ENCODE measurements at places on chromosomes 5 and 9. TPM values are rescaled to one million over a fixed set of nuclear protein-coding genes. Genes with fewer than 3 reads are reported as not detected.

Gene NXNL2
- 5.3 TPM for total RNA-seq

Gene RASEF
- total RNA-seq: 0.05 TPM

Gene TRIM32
- 75.7 TPM for total RNA-seq

GRCh38 chr5:181199881-181200638 is 4.9 kb downstream of the TRIM7 start:
- DNase-seq: no peak
- no peak overlapping the region for H3K4me3 ChIP-seq
- no peak overlapping the region for H3K27ac ChIP-seq
- H3K4me1 ChIP-seq: peaks cover 13% of the 10 kb centered on the region

Gene COL23A1
- not detected for total RNA-seq

Gene MYO10
- 123 TPM for total RNA-seq

Gene FOXI1
- not detected for total RNA-seq

- H3K27me3 ChIP-seq: no peaks in the 10 kb centered on the region
- H3K4me1 ChIP-seq: no peaks in the 10 kb centered on the region
- peak overlapping the region; percentile 32 for H3K4me3 ChIP-seq
- H3K27ac ChIP-seq: no peak overlapping the region
Measured at GRCh38 chr9:27586304-27586703, 13.0 kb upstream of the C9orf72 start.

DNA sequence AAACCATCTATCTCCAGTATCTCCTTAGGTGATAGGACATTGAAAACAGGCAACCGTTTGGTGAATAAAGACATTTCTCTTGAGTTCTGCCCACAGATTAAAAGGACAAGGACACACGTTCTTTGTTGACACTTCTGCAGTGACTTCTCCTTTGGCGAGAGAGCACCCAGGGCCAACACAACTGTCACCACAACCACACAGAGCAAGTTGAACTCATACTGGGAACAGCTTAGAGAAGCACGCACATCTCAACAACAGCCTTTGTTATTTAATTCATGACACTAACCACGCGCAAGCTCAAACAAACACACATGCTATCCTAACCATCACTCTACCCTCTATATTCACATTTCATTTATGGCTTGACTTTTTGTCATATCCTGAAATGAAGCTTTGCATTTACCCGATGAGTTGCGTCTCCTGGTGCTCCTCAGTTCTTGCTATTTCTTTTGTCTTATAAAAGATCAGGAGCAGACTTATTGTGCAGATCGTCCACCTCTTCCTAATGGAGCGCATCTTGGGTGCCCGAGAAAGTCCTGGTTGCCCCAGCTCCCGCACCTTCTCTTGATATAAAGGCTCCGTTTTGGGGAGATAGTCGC is 543 bp downstream of the ST8SIA4 start:
- H3K4me3 ChIP-seq: no peak overlapping the region
- no peaks in the 10 kb centered on the region for H3K36me3 ChIP-seq
- H3K27me3 ChIP-seq: peaks cover 15% of the 10 kb centered on the region
- H3K27ac ChIP-seq: no peak overlapping the region

DNA sequence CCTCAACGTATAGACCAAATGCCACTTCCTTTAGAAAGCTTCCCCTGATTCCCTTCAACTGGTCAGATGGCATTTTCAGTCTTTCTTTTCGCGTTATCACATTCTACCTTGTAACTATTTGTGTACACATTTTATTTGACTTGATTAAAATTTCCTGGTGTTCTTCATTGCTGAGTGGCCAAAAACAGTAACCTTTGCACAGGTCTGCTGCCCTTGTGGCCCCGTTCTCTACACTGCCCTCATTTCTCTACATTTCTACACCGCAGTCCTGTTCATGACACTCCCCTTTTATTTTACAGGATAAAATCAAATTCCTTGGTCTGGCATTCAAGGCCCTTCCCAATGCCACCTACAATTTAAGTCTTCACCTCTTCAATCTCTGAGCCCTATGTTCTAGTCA is 334.2 kb upstream of the SLC30A5 start:
- H3K27ac ChIP-seq: no peak overlapping the region
- no peak for DNase-seq
- peaks cover 4% of the 10 kb centered on the region for H3K27me3 ChIP-seq

GRCh38 chr5:158039911-158040347 is 181.0 kb upstream of the CLINT1 start:
- no peak for DNase-seq
- H3K4me3 ChIP-seq: no peak overlapping the region
- no peaks in the 10 kb centered on the region for H3K4me1 ChIP-seq
- H3K27me3 ChIP-seq: no peaks in the 10 kb centered on the region
- no peak overlapping the region for H3K27ac ChIP-seq
- 0 out of 2 replicates have a peak, but pooled peaks cover 2% of the 10 kb centered on the region for H3K36me3 ChIP-seq

DNA sequence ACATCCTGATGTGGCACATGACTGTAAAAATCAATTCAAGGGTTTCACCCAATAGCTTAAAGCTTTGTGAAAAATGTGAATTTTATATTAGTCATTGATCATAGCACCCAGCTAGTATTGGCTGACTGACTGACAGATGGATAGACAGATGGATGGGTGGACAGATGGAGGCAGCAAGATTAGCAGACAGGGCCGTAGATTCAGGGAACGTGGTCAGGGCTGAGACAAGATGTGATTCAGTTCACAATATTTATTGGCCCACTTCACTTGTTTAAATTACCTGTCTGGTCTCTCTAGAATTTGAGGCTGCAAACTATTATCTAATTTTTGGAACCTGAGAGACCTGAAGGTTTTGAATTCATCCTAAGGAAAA is 12.0 kb upstream of the PCSK5 start:
- no peak overlapping the region for H3K27ac ChIP-seq
- H3K27me3 ChIP-seq: no peaks in the 10 kb centered on the region
- no peaks in the 10 kb centered on the region for H3K4me1 ChIP-seq

- H3K4me3 ChIP-seq: no peak overlapping the region
- H3K36me3 ChIP-seq: no peaks in the 10 kb centered on the region
- peaks cover 5% of the 10 kb centered on the region for H3K27me3 ChIP-seq
- H3K4me1 ChIP-seq: peaks cover 18% of the 10 kb centered on the region
- no peak overlapping the region for H3K27ac ChIP-seq
- DNase-seq: no peak
Measured at GRCh38 chr5:177966009-177966838, 29.8 kb downstream of the PROP1 start.

Gene RABEPK
- total RNA-seq: 37.4 TPM

Gene CDX1
- not detected for total RNA-seq

Gene PAEP
- total RNA-seq: not detected

GRCh38 chr5:31047621-31048020 is 145.9 kb upstream of the CDH6 start:
- no peak for DNase-seq
- H3K27ac ChIP-seq: no peak overlapping the region
- H3K27me3 ChIP-seq: no peaks in the 10 kb centered on the region

Gene PLPPR1
- not detected for total RNA-seq

DNA sequence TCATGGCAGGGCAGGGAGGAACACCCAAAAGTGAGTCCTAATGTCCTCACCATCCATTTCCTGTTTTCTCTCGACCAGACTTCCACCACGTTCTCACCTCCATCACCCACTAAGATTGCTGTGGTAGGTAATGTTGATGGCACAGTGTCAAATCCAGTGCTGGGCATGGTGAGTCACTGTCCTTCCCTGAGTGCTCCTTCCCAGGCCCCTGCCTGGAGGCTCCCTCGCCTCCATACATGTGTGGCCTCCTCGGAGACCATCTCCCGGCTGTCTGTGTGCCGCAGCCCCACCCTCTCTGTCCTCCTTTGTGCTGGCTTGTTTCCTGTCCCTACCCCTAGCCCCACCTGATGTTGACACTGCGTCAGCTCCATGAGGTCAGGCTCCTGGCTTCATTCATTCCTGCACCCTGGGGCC is 177.5 kb downstream of the SYK start:
- peaks cover 2% of the 10 kb centered on the region for H3K27me3 ChIP-seq
- peaks cover 8% of the 10 kb centered on the region for H3K4me1 ChIP-seq
- DNase-seq: no peak
- no peak overlapping the region for H3K27ac ChIP-seq

Gene PCDHGA2
- 1.5 TPM for total RNA-seq

Gene MAMDC2
- 12.7 TPM for total RNA-seq

Gene CDC25C
- 9.6 TPM for total RNA-seq

DNA sequence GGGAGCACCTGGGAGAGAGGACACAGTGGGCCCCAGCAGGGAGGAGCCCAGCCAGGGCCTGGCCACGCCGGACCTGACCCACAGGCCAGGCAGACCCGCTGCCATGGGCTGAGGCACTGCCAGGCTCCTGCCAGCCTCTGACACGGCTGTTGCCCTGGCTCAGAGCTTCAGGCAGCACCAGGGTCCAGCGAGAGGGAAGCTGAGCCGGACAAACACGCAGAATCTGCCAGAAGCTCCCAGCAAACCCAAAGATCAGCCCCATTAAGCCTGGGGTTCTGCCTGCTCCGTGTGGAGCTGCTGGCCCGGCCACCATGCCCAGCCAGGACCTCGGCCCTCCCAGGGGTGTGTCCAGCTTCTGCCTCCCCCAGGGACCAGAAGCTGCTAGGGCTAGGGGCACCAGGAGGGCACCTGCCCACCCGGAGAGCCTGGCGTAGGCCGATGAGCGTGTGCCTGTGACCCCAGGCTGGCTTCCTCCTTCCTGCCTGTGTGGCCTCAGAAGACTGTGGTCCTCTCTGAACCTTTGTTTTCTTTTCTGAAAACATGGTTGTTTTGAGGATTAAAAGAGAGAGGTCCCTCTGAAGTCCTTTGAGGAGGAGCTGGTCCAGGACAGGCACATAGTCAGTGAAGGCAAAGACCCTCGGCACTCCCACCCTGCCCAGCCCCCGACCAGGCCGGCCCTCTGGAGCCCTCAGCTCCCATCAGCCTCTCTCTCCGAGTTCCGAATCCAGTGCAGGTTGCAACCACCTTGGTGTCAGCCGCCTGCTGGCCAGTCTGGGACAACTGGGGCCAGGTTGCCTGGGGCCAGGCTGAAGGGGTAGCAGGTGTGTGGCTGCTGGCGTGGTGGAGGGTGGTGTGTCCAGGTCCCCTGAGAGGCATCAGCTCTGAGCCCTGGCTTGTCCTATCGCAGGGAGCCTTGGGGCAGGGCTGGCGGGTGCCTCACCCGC is 39.6 kb downstream of the KCNT1 start:
- no peak for DNase-seq
- no peak overlapping the region for H3K4me3 ChIP-seq
- no peak overlapping the region for H3K27ac ChIP-seq

Gene BSPRY
- total RNA-seq: not detected

DNA sequence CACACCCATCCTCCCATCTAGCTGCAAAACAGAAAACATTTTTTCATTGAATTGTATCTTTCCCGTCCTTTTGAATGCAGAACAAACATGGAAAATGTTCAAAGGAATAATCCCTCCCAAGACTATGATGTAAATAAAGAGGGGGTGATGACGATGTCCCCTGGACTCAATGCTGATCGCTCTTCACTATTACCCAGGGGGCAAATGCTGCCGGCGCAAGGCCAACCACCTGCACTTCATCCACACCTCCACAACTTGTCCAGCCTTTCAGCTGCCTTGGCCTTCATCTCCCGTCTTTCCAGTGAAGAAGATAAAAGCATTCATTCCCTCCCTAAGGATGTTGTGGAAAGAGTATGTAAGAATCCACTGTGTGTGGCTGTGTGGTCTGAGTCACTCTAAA is 240.3 kb downstream of the AGTPBP1 start:
- no peaks in the 10 kb centered on the region for H3K36me3 ChIP-seq
- H3K4me1 ChIP-seq: no peaks in the 10 kb centered on the region
- no peak overlapping the region for H3K27ac ChIP-seq
- no peak for DNase-seq
- no peaks in the 10 kb centered on the region for H3K27me3 ChIP-seq

GRCh38 chr5:36279054-36279698 is 22.5 kb downstream of the RANBP3L start:
- H3K27me3 ChIP-seq: peaks cover 15% of the 10 kb centered on the region
- peaks cover 6% of the 10 kb centered on the region for H3K4me1 ChIP-seq
- DNase-seq: no peak
- H3K36me3 ChIP-seq: no peaks in the 10 kb centered on the region
- H3K4me3 ChIP-seq: no peak overlapping the region
- no peak overlapping the region for H3K27ac ChIP-seq

Gene IL4
- not detected for total RNA-seq

Gene NUDT12
- 7.4 TPM for total RNA-seq

DNA sequence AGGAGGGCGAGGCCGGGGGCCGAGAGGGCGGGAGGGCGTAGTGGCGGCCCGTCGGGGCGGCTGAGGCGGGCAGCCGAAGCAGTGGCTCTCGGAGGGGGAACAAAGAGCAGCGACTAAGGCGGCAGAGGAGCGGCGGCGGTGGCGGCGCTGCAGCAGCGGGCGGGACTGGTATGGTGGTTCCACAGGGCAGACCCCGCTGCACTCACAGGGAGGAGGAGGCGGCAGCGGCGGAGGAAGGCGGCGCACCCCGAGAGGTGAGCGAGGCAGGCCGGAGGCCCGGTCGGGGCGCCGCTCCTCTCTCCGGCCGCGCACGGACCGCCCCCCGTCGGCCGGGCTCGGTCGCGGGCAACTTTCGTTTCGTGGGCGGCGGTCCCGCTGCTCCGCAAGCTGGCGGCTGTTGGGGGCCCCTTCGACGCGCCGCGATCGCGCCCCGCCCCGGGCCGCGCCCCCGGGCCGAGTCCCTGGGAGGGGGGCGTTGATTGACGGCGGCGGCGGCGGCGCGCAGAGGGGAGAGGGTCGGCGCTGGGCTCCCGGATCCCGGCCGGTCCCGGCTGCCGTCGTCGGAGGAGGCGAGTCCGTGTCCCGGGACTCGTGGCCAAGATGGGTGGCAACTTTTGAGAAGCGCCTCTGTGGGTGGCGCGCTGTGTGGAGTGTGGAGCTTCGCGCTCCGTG is 467 bp downstream of the CNOT6 start:
- peaks cover 42% of the 10 kb centered on the region for H3K4me1 ChIP-seq
- H3K27ac ChIP-seq: peak overlapping the region; percentile 87
- no peaks in the 10 kb centered on the region for H3K27me3 ChIP-seq
- DNase-seq: peak; percentile 5

DNA sequence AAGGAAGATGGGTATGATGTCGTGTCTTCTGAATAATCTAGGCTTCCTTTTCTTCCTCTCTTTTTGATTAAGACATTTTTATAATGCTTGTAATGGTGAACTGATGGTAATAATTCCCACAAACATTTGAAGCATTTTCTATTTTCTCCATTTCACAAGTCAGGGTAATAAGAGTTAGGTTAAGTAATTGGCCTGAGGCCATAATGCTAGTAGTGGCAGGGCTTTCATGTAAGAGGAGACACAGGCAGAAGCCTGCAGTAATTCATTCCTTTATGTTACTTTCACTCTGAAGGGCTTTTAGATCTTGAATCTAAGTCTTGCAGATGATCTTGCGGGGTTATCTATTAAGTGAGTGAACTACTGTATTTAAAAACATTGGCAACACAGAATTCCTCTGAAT is 374.9 kb downstream of the MAT2B start:
- no peaks in the 10 kb centered on the region for H3K27me3 ChIP-seq
- DNase-seq: peak; percentile 21
- H3K27ac ChIP-seq: no peak overlapping the region
- no peaks in the 10 kb centered on the region for H3K36me3 ChIP-seq

Gene ZNF483
- 0.92 TPM for total RNA-seq

- H3K27me3 ChIP-seq: no peaks in the 10 kb centered on the region
- no peaks in the 10 kb centered on the region for H3K36me3 ChIP-seq
- peaks cover 36% of the 10 kb centered on the region for H3K4me1 ChIP-seq
- peak overlapping the region; percentile 94 for H3K27ac ChIP-seq
- H3K4me3 ChIP-seq: peak overlapping the region; percentile 84
Measured at GRCh38 chr9:37415011-37415719, 7.3 kb upstream of the GRHPR start.

GRCh38 chr5:9437741-9438240 is 108.1 kb downstream of the SEMA5A start:
- H3K4me1 ChIP-seq: peaks cover 72% of the 10 kb centered on the region
- H3K4me3 ChIP-seq: peak overlapping the region; percentile 61
- H3K36me3 ChIP-seq: peaks cover 42% of the 10 kb centered on the region
- DNase-seq: peak; percentile 91
- H3K27me3 ChIP-seq: no peaks in the 10 kb centered on the region

Data from HFFc6 (cell line).